KBM-7 (cell line): ENCODE measurements at places on chromosomes 5 and 9.

DNA sequence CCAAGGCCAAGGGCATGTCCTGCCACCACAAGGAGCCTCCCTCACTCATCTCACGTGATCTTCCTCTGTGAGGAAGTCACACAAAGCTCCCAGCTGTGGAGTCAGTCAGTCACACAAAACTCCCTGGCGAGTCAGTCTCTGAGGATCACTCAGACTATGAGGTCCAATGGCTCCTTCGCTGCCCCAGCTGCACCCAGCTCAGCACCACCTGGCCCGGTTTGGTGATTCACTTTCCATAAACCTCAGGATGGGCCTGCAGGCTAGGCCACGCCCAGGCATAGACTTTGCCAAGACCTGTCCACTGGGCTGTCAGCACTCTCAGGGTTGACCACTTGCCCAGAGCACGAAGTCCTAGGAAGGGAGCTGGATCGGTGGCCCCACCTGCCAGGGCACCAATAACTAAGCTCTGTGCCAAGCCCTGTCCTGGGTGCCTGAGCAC is 233.8 kb downstream of the HSPA4 start:
- DNase-seq = no peak

DNA sequence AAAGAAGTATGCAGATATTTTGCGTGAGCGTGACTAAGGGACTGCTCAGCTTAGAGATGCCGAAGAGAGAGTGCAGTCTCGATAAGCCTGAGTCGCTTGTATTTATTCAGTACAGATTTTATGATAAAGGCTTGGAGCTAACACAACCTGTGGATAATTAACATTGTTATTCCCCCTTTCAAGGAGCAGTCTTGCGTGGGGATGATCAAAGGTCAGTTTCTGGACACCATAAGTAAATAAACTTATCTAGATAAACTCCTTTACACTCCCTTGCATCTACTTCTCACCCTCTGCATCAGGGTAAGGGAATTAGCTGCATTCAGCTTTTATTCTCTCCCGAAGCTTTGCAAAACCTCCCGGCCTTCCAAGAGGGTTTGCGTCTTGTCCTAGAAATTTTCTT is 357.8 kb upstream of the ST8SIA4 start:
- DNase-seq = no peak

DNA sequence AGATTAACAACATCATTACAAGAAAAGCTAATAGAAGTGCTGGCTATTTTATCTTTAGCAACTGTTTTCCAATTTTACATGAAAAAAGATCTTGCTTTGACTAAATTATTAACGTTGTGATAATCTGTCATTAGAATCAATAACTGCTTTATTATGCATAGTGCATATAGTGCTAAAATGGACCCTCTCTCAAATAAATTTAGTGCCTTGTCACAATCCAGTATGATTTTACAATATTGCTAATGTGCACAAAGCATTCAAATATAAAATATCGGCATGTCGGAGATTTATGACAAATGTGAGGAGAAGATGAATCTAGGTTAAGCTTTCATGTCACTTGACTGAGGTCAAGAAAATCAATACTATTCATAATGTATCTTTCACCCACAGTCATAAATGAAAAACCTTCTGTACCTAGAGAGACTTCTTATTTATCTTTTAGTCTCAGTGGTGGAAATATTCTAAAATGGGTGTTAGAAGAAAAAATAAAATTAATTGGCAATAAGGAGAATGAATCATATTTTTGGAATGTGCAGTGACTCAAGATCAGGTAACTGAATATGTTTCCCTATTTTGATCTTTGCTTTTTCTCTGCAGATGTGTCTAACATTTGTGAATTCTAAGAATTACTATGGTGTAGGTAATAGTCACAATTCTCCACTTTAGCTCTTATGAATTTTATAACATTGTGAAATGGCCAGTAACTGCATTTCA is 672.9 kb upstream of the GRAMD2B start:
- no peak for DNase-seq

GRCh38 chr5:144335561-144335960 is 164.9 kb downstream of the KCTD16 start:
- DNase-seq = no peak

DNA sequence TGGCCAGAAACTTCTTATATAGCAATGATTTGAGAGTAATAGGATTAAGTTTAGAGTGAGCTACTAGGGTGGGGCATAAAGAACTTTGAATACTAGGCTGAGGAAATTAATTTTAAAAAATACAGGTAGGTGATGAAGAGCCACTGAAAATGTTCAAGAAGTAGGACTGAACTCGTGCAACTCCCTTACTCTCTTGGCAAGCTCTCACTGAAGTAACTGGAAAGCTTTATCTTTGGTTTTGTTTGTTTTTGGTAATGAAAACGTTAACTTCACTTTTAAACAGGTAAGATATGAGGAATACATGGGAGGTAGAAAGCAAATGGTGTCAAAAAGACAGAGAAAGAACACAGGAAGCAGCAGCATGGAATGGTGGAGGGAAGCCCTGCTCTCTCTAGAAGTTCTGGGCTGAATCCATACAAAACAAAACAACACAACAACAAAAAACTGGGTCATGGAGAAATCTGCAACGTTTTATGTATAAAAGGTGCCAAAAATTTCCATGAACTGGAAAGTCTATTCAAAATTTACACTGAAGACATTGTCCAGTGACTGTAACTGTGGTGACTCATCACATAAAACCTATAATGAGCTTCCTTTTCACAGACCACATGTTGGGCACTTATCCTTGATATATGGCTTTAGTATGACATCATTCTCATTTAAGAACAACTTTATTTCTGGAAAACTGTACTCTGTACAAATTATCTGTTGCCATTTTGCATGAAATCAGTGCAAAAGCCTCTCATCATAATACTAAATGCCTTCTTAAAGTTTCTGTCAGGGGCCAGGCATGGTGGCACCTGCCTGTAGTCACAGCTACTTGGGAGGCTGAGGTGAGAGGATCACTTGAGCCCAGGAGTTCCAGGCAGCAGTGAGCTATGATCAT is 91.2 kb upstream of the CHD1 start:
- DNase-seq = peak; percentile 72

- DNase-seq = no peak
Observed at GRCh38 chr9:131405858-131406537, 12.1 kb downstream of the PRRC2B start.
